ENCODE measurements at places on chromosomes 1 and 21. TPM values are rescaled to one million over a fixed set of nuclear protein-coding genes. Genes with fewer than 3 reads are reported as not detected.

DNA sequence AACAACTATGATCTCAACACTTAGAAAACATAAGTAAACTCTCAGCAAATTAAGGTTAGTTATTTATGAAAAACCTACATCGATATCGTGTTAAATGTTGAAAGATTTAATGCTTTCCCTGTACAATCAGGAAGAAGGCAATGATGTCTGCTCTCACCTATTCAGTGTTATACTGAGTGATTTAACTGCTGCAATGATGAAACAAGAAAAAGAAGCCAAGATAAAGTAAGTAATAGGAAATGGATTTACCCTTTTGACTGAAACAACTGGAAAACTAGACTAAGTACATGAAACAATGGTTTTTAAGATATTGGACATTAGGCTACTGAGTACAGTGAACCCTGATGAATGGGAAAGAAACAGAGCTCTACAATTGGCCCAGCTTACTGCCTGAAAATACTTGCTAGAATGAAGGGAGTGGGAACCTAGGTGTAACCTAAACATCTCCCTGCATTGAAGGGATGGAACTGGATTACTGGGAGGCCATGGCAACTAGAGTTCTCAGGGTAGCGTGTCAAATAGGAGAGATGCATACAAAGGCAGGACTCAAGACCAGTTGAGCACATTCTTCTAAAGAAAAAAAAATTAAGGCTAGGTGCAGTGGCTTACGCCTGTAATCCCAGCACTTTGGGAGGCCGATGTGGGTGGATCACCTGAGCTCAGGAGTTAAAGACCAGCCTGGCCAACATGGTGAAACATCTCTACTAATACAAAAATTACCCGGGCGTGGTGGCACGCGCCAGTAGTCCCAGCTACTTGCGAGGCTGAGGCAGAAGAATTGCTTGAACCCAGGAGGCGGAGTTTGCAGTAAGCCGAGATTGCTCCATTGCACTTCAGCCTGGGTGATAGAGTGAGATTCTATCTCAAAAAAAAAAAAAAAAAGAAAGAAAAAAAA lies 37.3 kb downstream of the SNRPE start:
- DNase-seq: no peak

Gene RBM11
- 0.26 TPM for total RNA-seq

DNA sequence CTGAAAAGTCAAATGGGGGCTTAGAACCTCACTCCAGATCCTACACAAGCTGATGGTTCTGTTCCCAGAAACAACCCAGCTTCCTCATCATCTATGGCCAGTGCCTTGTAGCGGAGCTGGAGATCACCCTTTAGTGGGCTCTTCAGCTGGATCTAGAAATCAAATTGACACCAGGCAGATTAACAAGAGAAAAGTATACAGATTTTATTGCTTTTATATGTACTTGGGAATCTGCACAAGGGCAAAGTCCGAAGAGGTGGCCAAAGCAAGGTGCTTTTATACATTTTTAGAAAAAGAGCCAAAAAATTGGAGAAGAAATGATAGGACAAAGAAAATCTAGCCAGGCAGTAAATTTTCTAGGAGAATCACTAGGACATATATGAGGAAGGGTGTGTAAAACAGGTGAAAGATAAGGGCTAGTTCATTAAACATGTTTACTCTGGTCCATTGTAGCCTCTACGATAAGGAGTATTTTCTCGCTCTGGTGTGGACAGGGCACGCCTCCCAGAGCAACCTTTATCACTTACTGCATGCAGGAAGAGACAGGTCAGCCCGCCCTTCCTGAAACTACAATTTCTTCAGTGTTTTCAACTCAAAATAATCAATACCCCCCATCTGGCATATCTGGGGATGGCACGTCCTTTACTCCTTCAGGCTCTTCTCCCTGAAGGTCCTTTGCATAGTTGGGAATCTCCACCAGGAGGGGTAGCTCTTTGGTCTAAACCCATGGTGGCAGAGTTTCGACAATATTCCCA lies 14.0 kb upstream of the LGALS8 start:
- no peak for DNase-seq

Gene ARHGEF16
- total RNA-seq: 0.68 TPM

Gene HTR6
- total RNA-seq: not detected

DNA sequence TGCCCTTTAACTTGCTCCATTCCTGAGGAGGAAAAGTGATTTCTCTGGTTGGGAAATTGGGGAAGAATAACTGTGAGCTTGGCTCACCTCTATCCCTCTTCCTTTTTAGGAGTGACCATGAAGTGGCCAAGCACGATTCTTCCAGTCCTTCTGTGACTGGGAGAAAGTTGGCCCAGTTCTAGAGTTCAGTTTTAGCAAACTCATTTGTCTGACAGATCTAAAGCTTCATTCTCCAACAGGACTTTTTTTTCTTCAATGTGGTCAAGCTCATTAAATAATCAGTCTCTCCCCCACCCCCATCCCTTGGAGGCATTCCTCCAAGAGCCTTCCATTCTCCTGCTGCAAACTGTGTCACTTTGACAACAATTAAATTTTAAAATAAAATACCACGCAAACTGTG lies 6.4 kb upstream of the AGL start:
- DNase-seq: no peak

All from heart right ventricle (tissue), 16 donors.